Activated naive CD8-positive, alpha-beta T cell treated with anti-CD3 and anti-CD28 coated beads, Interleukin-2, amount 50 U/mL, for 24 hours (primary cell): ENCODE measurements at places on chromosomes 5 and 9.

- no peak for DNase-seq
Observed at GRCh38 chr5:115732026-115732425, 84.4 kb downstream of the CDO1 start.

DNA sequence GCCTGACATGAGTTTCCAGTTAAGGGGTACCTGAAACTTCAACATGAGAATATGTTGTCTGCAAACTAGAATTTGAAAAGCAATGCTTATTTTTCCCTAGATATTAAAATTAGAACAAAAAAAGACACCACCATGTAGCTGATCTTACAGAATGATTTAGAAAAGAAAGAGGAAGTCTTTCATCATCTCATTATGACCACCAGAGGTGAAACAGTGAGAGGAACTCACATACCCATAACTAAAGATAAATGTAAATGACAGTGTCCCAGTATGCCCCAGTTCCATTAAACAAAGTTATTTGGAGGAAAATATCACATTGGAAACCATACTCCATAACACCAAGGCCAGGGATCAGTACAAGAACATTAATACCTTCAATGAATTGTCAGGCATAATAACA is 6.9 kb downstream of the TAF7 start:
- DNase-seq = no peak

DNA sequence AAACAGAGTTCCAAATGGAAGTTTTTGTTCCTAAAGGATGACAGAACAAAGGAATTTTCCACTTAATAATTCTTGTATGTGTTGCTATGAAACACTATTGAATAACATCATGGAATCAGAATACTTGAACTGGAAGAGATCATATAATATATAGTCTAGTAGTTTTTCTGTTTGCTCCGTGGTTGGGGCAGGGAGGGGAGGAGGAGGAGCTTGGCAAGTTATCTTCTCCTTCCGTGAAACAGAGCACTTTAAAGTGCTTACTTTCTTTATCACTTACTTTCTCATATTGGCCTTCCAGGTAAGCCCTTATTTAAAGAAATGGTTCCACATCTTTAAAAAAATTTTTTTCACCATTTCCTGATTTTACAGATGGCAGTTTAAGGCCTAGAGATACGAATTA is 165.9 kb upstream of the TLX3 start:
- no peak for DNase-seq

GRCh38 chr5:151651997-151652645 is 34.6 kb downstream of the SPARC start:
- peak; percentile 74 for DNase-seq

GRCh38 chr5:77844373-77844622 is 68.2 kb upstream of the TBCA start:
- no peak for DNase-seq

GRCh38 chr5:37814699-37815098 is 25.1 kb downstream of the GDNF start:
- no peak for DNase-seq
